ENCODE measurements at places on chromosomes 16 and 17. TPM values are rescaled to one million over a fixed set of nuclear protein-coding genes. Genes with fewer than 3 reads are reported as not detected.

GRCh38 chr16:83882163-83882885 is 16.6 kb upstream of the MLYCD start:
- DNase-seq = no peak
- H3K4me1 ChIP-seq = no peaks in the 10 kb centered on the region
- H3K27me3 ChIP-seq = no peaks in the 10 kb centered on the region
- H3K36me3 ChIP-seq = no peaks in the 10 kb centered on the region

DNA sequence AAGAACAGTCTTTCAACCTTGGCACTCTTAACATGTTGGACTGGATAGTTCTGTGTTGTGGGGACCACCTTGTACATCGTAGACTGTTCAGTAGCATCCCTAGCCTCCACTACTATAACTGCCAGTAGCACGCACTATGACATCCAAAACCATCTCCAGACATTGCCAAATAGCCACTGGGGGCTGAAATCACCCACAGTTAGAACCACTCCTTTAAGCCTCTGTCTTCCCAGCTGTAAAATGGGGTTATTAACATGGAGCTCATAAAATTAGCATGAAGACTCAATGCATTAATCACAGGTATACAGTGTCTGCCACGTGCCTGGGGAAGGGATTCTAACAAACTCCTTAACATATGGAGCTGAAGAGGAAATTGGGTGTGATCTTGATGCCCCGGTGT is 49.7 kb downstream of the LYRM1 start:
- DNase-seq = no peak
- H3K4me1 ChIP-seq = no peaks in the 10 kb centered on the region
- H3K4me3 ChIP-seq = no peak overlapping the region
- H3K36me3 ChIP-seq = no peaks in the 10 kb centered on the region
- H3K27me3 ChIP-seq = no peaks in the 10 kb centered on the region
- H3K27ac ChIP-seq = no peak overlapping the region

DNA sequence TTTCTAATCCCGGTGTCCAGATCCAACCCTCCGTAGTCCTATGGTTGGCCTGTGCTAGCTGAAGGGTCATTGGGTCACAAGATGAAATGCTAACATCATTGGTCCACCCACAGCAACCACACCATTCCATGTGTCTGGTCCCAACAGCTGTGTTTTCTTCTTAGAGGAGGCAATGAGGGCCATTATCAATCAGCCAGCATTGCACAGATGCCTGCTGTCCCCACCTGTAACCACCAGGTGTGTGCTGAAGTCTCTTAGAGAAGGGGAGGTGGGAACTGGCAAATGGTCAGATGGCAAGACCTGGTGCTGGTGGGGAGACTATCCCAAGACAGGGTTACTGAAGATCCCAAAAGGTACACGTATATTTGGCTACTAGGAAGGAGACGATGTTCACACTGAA is 37.4 kb downstream of the HIC1 start:
- peaks cover 36% of the 10 kb centered on the region for H3K4me1 ChIP-seq
- H3K36me3 ChIP-seq = no peaks in the 10 kb centered on the region
- no peaks in the 10 kb centered on the region for H3K27me3 ChIP-seq
- DNase-seq = no peak
- H3K4me3 ChIP-seq = no peak overlapping the region

DNA sequence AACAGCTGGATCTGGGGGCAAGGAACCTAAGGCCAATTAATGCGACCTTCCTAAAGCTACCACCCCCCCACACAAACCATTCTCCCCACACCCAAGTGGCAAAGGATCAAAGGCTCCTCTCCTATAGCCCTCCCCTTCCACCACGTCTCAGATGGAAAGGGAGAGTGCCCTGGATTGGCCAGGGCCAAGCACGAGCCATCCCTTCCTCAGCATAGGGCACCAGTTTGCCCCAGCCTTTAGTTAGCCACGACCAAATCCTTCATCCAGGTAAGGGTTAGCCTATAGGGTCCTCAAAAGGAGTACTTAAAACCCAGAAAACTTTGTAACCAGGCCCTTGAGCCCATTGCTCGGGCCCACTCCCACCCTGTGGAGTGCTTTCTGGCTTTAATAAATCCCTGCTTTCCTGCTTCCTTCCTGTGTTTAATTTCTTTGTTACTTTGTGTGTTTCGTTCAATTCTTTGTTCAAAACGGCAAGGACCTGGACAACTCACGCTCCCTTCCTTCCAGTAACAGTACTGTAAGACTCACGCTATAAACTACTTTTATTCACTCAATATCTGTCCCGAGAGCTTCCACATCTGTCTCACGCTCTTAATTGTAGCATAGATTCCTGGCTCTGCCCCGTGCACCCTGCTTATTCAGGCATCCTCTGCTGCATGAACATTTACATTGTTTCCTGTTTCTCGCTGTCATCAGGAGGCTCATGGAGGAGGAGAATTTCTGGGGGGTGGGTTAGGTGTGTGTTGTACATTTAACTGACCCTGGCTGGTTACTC is 62.3 kb downstream of the TNFRSF13B start:
- DNase-seq = no peak
- H3K36me3 ChIP-seq = no peaks in the 10 kb centered on the region
- H3K27ac ChIP-seq = no peak overlapping the region
- H3K27me3 ChIP-seq = no peaks in the 10 kb centered on the region
- H3K4me1 ChIP-seq = peaks cover 28% of the 10 kb centered on the region

DNA sequence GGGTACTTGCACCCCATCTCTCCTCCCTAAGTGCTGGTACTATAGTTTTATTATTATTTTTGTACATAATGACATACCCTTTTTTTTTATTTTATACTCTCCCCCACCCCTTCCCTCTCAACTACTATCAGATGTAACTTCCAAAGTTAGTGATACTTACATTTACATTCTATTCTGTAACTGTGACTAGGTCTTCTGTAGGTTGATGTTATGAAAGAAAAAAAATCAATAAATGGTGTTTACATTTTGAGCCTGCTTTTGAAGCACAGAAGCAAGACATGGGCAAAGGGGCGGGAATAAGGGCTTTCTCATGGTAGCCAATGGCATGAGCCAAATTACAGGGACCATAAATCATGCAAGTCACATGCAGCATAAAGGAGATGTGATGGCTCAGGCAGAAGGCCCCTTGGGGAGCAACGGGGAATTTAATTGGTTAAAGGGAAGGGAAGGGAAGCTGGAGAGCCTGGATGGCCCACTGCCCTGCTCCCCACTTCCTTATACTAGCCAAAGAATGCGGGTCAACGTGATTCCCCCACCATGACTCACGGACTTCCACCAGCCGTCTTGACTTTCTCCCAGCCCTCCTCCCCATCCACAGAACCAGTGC is 2.4 kb upstream of the ACSF2 start:
- H3K36me3 ChIP-seq = no peaks in the 10 kb centered on the region
- H3K27ac ChIP-seq = no peak overlapping the region
- H3K4me1 ChIP-seq = peaks cover 40% of the 10 kb centered on the region
- no peak for DNase-seq

- H3K27ac ChIP-seq = peak within 1 kb of the TSS; percentile 87
- H3K27me3 ChIP-seq = no peaks in the 10 kb centered on the region
- H3K4me3 ChIP-seq = peak within 1 kb of the TSS; percentile 97
- H3K36me3 ChIP-seq = no peaks in the 10 kb centered on the region
- peak; percentile 82 for DNase-seq
Measured at GRCh38 chr17:35373534-35373983, at the start of gene SLFN11. TSS of gene SLFN11 (minus strand) at chr17:35373621. CDS start at chr17:35363807, 9,814 bp downstream.

- no peak overlapping the region for H3K27ac ChIP-seq
- H3K4me1 ChIP-seq = peaks cover 12% of the 10 kb centered on the region
- H3K27me3 ChIP-seq = no peaks in the 10 kb centered on the region
- no peaks in the 10 kb centered on the region for H3K36me3 ChIP-seq
- H3K4me3 ChIP-seq = no peak overlapping the region
Measured at GRCh38 chr17:73142872-73143381, 21.9 kb upstream of the SSTR2 start.

DNA sequence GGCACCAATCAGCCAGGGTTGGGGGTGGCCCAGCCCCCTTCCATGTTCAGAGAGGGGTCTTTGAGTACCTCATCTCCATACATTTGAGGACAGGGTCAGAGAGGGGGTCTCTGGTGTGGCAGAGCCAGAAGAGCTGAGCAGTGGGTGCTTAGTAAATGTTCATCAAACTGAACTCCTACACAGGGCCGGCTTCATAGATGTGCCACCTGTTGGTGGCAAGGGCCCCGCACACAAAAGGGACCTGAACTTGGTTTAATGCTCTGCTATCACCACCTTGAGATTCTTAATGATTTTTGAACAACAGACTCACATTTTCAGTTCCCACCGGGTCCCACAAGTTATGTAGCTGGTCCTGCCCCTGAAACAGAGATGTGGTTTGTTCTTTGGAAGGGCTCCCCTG is 9.0 kb upstream of the C1QL1 start:
- DNase-seq = no peak
- no peaks in the 10 kb centered on the region for H3K36me3 ChIP-seq
- no peaks in the 10 kb centered on the region for H3K4me1 ChIP-seq

GRCh38 chr16:30122604-30123160 is 338 bp downstream of the MAPK3 start:
- peaks cover 11% of the 10 kb centered on the region for H3K4me1 ChIP-seq
- H3K36me3 ChIP-seq = peaks cover 9% of the 10 kb centered on the region
- no peaks in the 10 kb centered on the region for H3K27me3 ChIP-seq
- peak; percentile 49 for DNase-seq

DNA sequence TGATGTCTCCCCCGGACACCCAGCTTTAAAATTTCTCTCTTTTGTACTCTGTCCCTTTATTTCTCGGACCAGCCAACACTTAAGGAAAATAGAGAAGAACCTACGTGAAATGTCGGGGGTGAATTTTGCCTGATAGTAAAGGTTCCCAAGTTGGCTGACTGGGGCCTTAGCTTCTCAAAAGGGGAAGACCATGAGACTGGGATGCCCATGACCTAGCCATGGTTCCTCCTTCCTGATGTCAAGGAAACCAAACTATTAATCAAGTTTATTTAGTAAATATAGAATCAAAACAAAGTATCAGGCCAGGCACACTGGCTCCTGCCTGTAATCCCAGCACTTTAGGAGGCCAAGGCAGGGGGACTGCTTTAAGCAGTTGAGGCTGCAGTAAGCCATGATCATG is 2.4 kb upstream of the EIF1 start:
- H3K4me3 ChIP-seq = no peak overlapping the region
- H3K27ac ChIP-seq = no peak overlapping the region
- peaks cover 28% of the 10 kb centered on the region for H3K4me1 ChIP-seq
- no peak for DNase-seq

- peak overlapping the region; percentile 12 for H3K27ac ChIP-seq
- H3K4me1 ChIP-seq = peaks cover 21% of the 10 kb centered on the region
- no peaks in the 10 kb centered on the region for H3K27me3 ChIP-seq
- no peak overlapping the region for H3K4me3 ChIP-seq
- DNase-seq = no peak
Measured at GRCh38 chr16:88758227-88758943, 26.6 kb downstream of the PIEZO1 start.

- H3K4me3 ChIP-seq = no peak overlapping the region
- H3K27ac ChIP-seq = no peak overlapping the region
- peaks cover 32% of the 10 kb centered on the region for H3K4me1 ChIP-seq
- peak; percentile 40 for DNase-seq
- H3K27me3 ChIP-seq = no peaks in the 10 kb centered on the region
Measured at GRCh38 chr16:68229431-68230175, 6.3 kb downstream of the ESRP2 start.

GRCh38 chr16:82681592-82681991 is 54.8 kb downstream of the CDH13 start:
- H3K4me1 ChIP-seq = no peaks in the 10 kb centered on the region
- H3K27me3 ChIP-seq = no peaks in the 10 kb centered on the region
- H3K4me3 ChIP-seq = no peak overlapping the region
- H3K36me3 ChIP-seq = no peaks in the 10 kb centered on the region

DNA sequence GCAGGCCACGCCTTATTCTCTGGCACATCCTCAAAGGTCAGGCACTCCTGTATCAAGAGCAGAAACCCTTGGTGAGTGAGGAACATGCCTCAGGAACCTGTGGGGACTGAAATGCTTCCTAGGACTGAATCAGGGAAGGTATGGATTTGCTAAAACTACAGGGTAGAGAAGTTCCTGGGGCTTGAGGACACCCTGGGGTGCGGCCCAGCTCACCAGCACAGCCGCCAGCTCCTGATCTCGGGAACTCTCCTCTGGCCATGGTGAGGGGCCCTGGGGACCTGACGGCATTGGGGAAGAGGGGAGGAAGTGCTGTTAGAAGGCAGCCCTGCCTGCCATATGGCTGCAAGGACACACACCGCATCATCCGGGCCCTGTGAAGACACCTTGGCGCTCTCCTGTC is 7.5 kb downstream of the ZSCAN10 start:
- no peaks in the 10 kb centered on the region for H3K27me3 ChIP-seq
- no peak overlapping the region for H3K27ac ChIP-seq
- H3K4me3 ChIP-seq = no peak overlapping the region

NEUROD2 gene
- not detected for total RNA-seq

DNA sequence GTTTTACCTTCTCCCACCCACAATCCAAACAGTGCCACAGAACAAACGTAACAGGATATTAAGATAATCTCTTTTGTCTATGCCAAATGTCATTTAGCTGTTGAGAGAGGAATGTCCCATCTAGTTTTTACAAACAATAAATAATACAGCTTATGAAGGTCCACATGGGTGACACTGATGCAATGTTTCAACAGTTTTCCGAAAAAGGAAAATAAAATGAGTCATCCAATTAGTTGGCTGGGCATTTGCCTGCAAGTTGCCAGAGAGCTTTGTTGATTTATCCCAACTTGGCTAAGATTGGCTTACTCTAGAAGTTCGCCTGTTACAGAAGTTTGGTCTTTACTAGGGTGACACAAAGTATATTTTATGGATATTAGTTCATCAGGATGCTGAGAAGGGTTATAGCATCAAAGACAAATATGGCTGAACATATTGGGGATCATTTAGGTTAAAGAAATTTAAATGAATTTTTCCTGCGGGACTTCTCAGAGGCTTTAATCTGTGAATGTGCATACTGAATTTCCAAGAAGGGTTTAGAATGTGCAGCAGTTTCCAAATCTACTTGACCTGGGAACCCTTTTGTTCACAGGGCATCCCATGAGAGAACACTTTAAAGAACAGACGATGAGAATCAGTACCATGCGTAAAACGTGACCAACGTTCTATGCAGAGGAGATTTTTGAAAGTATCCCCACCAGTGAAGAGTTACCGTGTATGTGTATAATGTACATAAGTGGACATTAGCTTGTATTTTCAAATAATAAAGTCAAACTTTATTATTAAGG is 73.1 kb downstream of the CDH13 start:
- no peaks in the 10 kb centered on the region for H3K27me3 ChIP-seq
- H3K36me3 ChIP-seq = no peaks in the 10 kb centered on the region
- no peaks in the 10 kb centered on the region for H3K4me1 ChIP-seq
- no peak overlapping the region for H3K27ac ChIP-seq
- no peak overlapping the region for H3K4me3 ChIP-seq
- no peak for DNase-seq

All from CD8-positive, alpha-beta memory T cell (primary cell).